CD8-positive, alpha-beta memory T cell (primary cell): ENCODE measurements at places on chromosomes 7 and 10.
A peak's percentile ranks its signal among the peaks of the same experiment; 100 is the strongest.

DNA sequence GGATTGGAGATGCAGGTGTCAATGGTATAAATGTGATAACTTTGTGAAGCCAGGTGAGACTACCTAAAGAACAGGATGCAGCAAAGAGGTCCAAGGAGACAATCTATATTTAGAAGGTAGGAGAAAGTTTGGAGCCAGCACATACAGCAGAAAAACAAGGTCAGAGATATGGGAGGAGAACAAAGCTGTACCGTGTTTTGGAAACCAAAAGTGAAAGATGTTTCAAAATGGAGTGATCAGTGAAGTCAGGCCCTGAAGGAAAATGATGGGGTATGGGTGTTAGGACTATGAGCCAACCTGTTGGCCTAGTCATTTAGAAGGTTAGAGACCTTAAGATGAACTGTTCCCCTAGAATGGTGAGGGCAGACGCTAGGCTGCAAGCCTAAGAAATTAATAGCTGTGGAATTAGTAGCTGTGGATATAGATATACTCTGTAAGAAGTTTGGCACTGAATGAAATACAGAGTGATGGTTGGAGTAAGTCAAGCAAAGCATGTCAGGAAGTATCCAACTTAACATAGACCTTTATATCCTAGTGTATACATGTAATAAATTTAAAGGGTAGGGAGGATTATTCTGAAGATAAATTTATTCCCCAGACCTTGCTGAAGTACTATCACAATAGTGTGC lies 149.8 kb upstream of the WNT16 start:
- H3K36me3 ChIP-seq, result no peaks in the 10 kb centered on the region
- H3K27ac ChIP-seq, result no peak overlapping the region
- DNase-seq, result no peak
- H3K27me3 ChIP-seq, result no peaks in the 10 kb centered on the region

GRCh38 chr10:15210521-15210920 lies 42.0 kb upstream of the NMT2 start:
- peaks cover 39% of the 10 kb centered on the region for H3K4me1 ChIP-seq
- no peak for DNase-seq
- no peaks in the 10 kb centered on the region for H3K27me3 ChIP-seq
- H3K4me3 ChIP-seq, result no peak overlapping the region
- no peak overlapping the region for H3K27ac ChIP-seq
- H3K36me3 ChIP-seq, result no peaks in the 10 kb centered on the region

GRCh38 chr10:33082373-33082895 lies 124.4 kb upstream of the ITGB1 start:
- DNase-seq, result no peak
- no peak overlapping the region for H3K4me3 ChIP-seq
- no peaks in the 10 kb centered on the region for H3K36me3 ChIP-seq

GRCh38 chr10:45437587-45438465 lies 63.8 kb downstream of the ALOX5 start:
- DNase-seq, result no peak
- no peaks in the 10 kb centered on the region for H3K27me3 ChIP-seq
- peak overlapping the region; percentile 74 for H3K27ac ChIP-seq
- H3K36me3 ChIP-seq, result no peaks in the 10 kb centered on the region
- peaks cover 24% of the 10 kb centered on the region for H3K4me1 ChIP-seq
- H3K4me3 ChIP-seq, result no peak overlapping the region

GRCh38 chr10:1715821-1716220 lies 21.5 kb downstream of the ADARB2 start:
- H3K36me3 ChIP-seq, result no peaks in the 10 kb centered on the region
- no peak overlapping the region for H3K27ac ChIP-seq
- H3K4me1 ChIP-seq, result no peaks in the 10 kb centered on the region
- peaks cover 4% of the 10 kb centered on the region for H3K27me3 ChIP-seq
- DNase-seq, result no peak

DNA sequence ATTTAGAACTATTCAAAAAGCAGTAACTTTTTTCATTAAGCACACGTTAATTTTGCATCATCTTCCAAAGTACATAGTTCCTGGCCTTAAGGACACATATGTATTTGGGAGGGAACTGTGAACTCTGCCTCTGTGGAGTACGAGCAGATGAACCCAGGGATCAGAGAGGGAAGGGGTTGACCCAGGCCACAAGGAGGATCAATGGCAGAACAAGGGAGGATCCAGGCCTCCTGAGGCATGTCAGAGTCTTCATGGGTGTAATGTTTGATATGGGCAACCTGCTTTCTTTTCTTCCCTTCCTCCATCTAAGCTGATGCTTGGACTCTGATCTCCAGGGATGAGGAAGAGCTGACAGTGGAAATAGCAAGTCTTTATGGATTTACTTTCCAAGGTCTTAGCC lies 164.0 kb downstream of the SH2D4B start:
- H3K27ac ChIP-seq, result no peak overlapping the region
- H3K27me3 ChIP-seq, result no peaks in the 10 kb centered on the region
- H3K36me3 ChIP-seq, result no peaks in the 10 kb centered on the region
- no peak for DNase-seq

DNA sequence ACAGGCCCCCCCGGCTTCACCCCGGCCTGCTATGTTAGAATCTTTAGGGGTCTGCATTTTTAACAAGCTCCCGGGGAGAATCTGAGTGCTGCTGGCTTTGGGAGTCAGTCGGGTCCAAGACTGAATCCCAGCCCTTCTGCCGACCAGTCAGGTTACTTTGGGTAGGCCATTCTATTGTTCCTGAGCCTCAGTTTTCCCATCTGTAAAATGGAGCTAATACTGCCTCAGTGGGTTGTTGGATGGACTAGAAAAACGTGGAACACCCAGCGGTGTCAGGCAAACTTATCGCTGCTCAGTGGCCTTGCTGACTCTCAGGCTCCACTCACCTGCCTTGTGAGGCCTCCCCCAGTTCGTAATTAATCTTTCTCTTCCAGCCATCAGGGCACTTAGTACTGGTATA lies 11.7 kb downstream of the TBATA start:
- DNase-seq, result no peak
- no peak overlapping the region for H3K4me3 ChIP-seq
- H3K27me3 ChIP-seq, result no peaks in the 10 kb centered on the region
- no peak overlapping the region for H3K27ac ChIP-seq

DNA sequence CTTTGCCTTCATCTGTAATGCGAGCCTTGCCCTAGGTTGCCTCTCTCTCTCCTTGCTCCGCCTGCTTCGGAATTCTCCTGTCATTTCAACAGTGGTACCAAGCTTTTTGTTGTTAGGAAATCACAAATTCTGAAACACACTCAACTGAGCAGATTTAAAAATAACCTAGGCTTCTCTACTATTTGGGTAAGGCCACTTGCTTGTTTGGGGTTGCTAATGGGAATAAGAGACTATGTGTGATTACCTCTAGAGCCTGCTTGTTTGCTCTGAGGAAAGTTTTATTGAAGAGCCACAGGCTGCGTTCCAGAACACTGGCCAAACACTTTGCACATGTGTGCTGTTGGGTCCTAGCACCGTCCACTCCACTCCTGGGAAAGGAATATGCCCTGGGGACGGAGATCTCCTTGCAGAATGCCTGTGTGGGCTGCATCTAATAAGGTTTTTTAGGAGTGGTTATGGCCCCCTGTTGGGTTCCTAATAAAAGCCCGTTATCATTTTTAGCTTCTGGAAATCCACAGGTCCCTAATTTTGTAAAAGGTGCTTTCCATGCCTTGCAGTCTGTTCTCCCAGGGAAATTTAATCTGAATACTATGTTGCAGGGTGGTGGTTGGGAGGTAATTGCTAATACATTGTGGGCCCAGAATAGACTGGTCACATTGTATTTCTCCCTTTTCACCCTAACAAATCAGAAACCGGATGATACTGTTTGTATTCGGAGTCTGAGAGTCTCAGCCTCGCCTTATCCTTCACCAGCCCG lies 68.7 kb upstream of the KLF6 start:
- H3K27me3 ChIP-seq, result no peaks in the 10 kb centered on the region
- H3K36me3 ChIP-seq, result no peaks in the 10 kb centered on the region

DNA sequence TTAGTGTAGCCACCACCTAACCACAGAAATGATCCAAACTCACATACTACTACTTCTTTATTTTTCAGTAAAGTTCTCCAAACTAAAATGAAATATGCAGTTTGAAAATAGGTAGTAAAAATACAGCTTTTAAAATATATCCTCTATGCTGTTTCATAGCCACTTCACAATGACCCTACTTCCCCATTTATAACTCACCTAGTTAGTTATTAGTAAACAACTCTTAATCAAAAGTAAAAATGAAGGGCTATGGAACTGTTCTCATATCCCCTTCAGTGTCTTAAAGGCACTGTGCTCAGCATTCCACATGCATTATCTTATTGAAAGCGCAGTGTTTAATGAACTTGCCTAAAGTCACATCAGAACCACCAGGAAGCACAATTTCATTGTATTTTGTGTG lies 43.5 kb downstream of the KMT2C start:
- DNase-seq, result no peak
- H3K27me3 ChIP-seq, result no peaks in the 10 kb centered on the region
- no peaks in the 10 kb centered on the region for H3K36me3 ChIP-seq
- no peak overlapping the region for H3K27ac ChIP-seq

- H3K36me3 ChIP-seq, result no peaks in the 10 kb centered on the region
- H3K27ac ChIP-seq, result no peak overlapping the region
These were observed 620.4 kb downstream of the GALNT17 start for GRCh38 chr7:71752171-71752935.

- H3K4me3 ChIP-seq, result no peak overlapping the region
- no peaks in the 10 kb centered on the region for H3K36me3 ChIP-seq
- H3K27me3 ChIP-seq, result no peaks in the 10 kb centered on the region
- no peak overlapping the region for H3K27ac ChIP-seq
- H3K4me1 ChIP-seq, result no peaks in the 10 kb centered on the region
- no peak for DNase-seq
These were observed 115.8 kb upstream of the PRR15 start for GRCh38 chr7:29447828-29448227.

DNA sequence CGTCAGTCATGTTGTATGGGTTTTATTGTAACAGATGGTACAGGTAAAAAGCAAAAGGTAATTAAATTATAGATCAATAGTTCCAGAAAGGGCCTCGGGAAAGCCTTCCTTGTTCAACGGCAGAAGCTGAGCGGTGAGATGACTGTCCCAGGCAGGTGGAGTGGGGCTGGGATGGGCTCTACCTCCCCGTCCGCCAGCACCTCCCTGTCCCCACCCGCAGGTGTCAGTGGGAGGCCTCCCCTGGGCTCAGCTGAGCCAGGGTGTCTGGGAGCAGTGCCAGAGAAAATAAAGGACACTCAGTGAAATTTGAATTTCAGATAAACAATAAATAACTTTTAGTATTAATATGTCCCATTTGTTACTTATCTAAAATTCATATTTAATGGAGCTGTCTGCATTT lies 58.9 kb downstream of the CLRN3 start:
- H3K4me3 ChIP-seq, result no peak overlapping the region
- no peak for DNase-seq
- no peak overlapping the region for H3K27ac ChIP-seq

DNA sequence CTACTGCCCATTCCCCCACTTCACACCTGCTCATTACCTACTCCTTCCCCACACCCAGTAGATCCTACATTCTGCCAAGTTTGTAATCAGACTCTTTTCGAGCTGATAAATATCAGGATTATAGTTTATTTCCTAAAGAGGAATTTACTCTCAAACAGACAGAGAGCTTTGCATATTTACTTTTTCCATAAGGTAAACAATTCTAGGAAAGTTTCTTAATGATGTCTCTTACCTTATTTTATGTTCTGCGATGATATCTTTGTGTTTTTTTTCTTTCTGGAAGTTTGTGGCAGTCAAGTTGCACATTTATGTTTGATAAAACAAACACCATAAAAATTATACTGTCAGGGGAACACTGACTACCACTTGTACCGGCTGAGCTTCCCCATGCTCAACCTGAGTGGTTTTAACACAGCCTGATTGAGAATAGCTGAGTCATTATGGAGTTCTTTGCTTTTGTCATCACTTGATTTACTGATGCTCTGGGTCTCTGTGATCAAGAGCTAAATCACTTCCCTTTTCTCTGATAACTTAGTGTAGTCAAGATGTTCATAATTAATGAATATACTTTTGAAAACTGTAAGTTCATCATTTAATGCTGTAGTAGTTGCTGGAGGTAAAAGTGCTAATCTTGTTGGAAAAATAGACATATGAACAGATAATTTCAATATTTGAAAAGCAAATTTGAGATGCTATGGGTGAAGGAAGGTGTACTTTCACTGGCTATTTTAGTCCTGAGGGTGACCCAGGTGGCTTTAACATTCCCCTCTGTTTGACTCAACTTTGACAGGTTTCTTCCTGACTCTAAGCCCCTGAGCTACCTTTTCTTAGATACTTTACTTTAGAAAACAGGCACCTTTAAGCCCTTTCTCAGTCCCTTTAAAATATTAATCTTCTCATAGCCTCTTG lies 1034.5 kb upstream of the LRRTM3 start:
- no peak overlapping the region for H3K27ac ChIP-seq
- no peaks in the 10 kb centered on the region for H3K27me3 ChIP-seq
- H3K4me1 ChIP-seq, result no peaks in the 10 kb centered on the region
- DNase-seq, result no peak
- H3K36me3 ChIP-seq, result no peaks in the 10 kb centered on the region

GRCh38 chr10:6460861-6461409 lies 119.1 kb downstream of the PRKCQ start:
- no peak overlapping the region for H3K4me3 ChIP-seq
- no peak for DNase-seq
- H3K27me3 ChIP-seq, result no peaks in the 10 kb centered on the region
- H3K36me3 ChIP-seq, result peaks cover 65% of the 10 kb centered on the region

DNA sequence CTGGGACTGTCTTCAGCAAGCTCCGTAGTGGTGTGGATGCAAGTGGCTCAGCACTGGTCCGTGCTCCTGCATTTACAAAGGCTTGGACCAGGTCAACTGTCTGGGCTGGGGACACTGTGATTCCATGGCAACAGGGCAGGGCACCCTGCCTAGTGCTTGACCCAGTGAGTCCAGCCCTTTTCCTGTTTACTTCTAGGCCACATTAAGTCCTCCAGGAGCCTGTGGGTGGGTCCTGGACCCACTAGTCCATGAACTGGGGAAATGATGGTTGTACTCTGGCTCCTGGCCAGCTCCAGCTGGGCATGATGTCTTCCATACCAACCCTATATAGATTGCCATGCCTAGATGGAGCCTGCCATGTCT lies 152.0 kb downstream of the RPS24 start:
- H3K27me3 ChIP-seq, result no peaks in the 10 kb centered on the region
- no peak for DNase-seq
- H3K36me3 ChIP-seq, result no peaks in the 10 kb centered on the region
- H3K27ac ChIP-seq, result no peak overlapping the region
- H3K4me1 ChIP-seq, result no peaks in the 10 kb centered on the region

DNA sequence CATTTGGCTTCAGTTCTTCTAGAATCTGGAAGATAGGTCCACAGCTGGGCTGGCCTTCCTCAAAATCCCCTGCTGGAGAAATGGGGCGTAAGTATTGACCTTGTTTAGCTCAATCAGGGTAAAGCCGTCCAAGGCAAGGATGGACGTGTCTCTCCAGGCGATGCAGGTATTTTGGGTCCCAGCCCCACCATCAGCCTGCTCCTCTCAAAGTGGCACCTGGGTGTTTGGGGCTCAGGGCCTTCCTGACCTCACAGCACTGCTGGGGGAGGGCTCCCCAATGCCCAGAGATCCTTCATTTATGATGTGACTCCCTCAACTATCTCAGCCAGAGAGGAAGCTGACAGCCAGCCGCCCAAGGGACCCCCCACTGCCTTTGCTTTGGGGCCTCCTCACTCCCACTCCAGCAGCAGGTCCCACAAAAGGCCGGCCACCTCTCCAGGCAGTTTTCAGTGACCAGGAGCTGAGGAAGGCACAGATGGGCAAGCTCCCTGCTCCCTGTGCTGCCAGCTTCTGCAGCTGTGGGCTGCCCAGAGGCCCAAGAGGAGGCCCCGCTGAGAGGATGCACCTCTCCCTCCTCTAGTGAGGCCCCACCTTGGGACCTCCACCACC lies 140.0 kb upstream of the TCERG1L start:
- no peak for DNase-seq
- no peaks in the 10 kb centered on the region for H3K36me3 ChIP-seq
- H3K4me1 ChIP-seq, result no peaks in the 10 kb centered on the region
- H3K27ac ChIP-seq, result no peak overlapping the region
